ENCODE measurements at places on chromosomes 6 and 20. TPM values are rescaled to one million over a fixed set of nuclear protein-coding genes. Genes with fewer than 3 reads are reported as not detected.

Gene PAK5
- total RNA-seq = 0.19 TPM

Gene CASS4
- total RNA-seq = 2.8 TPM

Gene HLA-DOB
- total RNA-seq = 18.8 TPM

Gene MTFR2
- 2.5 TPM for total RNA-seq

Gene GRIK2
- under 0.01 TPM for total RNA-seq

Gene CEP250
- 17.6 TPM for total RNA-seq

Gene FAM162B
- total RNA-seq = 2.5 TPM

Gene SLC44A4
- 0.42 TPM for total RNA-seq

Gene TRIM40
- total RNA-seq = 0.09 TPM

Gene MEI4
- total RNA-seq = 0.05 TPM

Gene AVP
- total RNA-seq = 0.33 TPM

Gene RPS18
- 5,201 TPM for total RNA-seq

GRCh38 chr6:43891072-43891870, 121.3 kb downstream of the VEGFA start:
- no peaks in the 10 kb centered on the region for H3K27me3 ChIP-seq
- H3K4me3 ChIP-seq = no peak overlapping the region
- H3K36me3 ChIP-seq = no peaks in the 10 kb centered on the region
- H3K27ac ChIP-seq = no peak overlapping the region

- no peak for DNase-seq
- H3K27me3 ChIP-seq = peaks cover 14% of the 10 kb centered on the region
- no peak overlapping the region for H3K4me3 ChIP-seq
- no peak overlapping the region for H3K27ac ChIP-seq
- H3K36me3 ChIP-seq = no peaks in the 10 kb centered on the region
- H3K4me1 ChIP-seq = no peaks in the 10 kb centered on the region
These were observed 7.2 kb upstream of the ACSS1 start for GRCh38 chr20:25065072-25065624.

- no peaks in the 10 kb centered on the region for H3K27me3 ChIP-seq
- H3K4me3 ChIP-seq = no peak overlapping the region
- no peaks in the 10 kb centered on the region for H3K36me3 ChIP-seq
- H3K4me1 ChIP-seq = no peaks in the 10 kb centered on the region
These were observed 553.0 kb upstream of the MARCKS start for GRCh38 chr6:113304116-113304515.

GRCh38 chr6:43937236-43938177, 167.5 kb downstream of the VEGFA start:
- H3K4me1 ChIP-seq = no peaks in the 10 kb centered on the region
- H3K4me3 ChIP-seq = no peak overlapping the region
- H3K27me3 ChIP-seq = no peaks in the 10 kb centered on the region
- no peak for DNase-seq

- H3K4me3 ChIP-seq = no peak overlapping the region
- no peak overlapping the region for H3K27ac ChIP-seq
- H3K4me1 ChIP-seq = peaks cover 17% of the 10 kb centered on the region
- no peak for DNase-seq
- H3K36me3 ChIP-seq = no peaks in the 10 kb centered on the region
These were observed 22.9 kb downstream of the BCAS4 start for GRCh38 chr20:50817776-50818172.

DNA sequence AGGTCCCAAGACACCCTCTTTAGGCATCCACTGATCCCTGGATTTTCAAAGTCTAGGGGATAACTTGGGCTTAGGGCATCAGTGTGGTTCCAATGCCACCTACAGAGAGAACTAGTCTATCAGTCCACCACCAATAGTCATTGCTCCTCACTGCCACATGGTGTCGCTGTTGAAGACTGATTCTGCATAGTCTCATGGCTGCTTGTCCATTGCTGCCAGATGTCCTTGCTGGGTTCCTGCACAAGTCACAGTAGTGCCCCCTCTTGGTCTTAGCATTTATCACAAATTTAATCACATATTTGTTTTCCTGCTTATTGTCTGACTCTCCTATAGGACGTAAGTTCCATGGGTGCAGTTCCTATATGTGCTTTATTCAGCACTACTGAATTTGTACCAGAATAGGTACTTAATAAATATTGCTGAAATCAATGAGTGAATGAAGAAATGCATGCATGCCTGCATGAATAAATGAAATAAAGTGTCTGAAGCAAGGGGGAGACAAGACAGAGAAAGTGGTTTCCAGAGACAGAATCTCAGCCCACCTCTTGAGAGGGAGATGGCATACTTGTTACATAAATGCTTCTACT, 45.9 kb upstream of the RALY start:
- no peaks in the 10 kb centered on the region for H3K27me3 ChIP-seq
- no peak overlapping the region for H3K27ac ChIP-seq
- DNase-seq = no peak
- no peak overlapping the region for H3K4me3 ChIP-seq
- no peaks in the 10 kb centered on the region for H3K36me3 ChIP-seq

- H3K36me3 ChIP-seq = no peaks in the 10 kb centered on the region
- no peaks in the 10 kb centered on the region for H3K27me3 ChIP-seq
- no peak overlapping the region for H3K27ac ChIP-seq
- no peaks in the 10 kb centered on the region for H3K4me1 ChIP-seq
- no peak overlapping the region for H3K4me3 ChIP-seq
- no peak for DNase-seq
These were observed 9.1 kb upstream of the SERPINB6 start for GRCh38 chr6:2980465-2980855.

DNA sequence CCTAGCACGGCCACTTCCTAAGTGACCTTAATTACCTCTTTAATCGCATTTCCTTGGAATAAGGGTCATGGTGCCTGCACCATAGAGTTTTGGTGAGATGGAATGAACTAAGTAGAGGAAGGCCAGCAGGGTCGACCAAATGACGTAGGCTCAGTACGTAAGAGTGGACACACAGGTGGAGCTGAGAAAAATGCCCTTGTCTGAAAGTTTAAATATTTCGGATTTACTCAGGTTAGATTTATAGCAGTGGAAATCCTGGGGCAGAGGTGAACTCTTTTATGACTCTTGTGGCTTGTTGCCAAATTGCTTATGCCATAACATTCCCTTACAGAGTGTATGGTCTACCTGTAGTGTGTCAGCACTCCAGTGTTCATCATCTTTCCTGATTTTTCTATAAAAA, 23.6 kb upstream of the BTBD3 start:
- no peak overlapping the region for H3K4me3 ChIP-seq
- no peak for DNase-seq
- no peaks in the 10 kb centered on the region for H3K36me3 ChIP-seq
- no peaks in the 10 kb centered on the region for H3K27me3 ChIP-seq

DNA sequence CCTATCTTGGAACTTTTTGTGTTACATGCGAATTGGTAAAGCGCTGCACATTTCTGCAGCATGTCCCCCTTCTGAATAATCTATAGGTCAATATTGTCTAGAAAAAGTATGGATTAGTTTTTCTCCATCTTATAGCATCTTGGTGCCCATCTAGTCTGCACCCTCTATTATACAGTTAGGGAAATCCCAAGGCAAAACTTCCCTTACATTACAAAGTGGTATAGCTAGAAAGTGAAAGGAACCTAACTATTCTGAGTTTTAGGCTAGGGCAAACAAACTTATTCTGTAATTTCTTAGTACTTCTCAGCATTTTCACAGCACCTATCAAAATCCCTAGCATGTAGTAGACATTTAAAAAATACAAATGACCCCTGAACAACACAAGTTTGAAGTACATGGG, 133.5 kb upstream of the CCDC28A start:
- DNase-seq = no peak
- no peaks in the 10 kb centered on the region for H3K4me1 ChIP-seq
- no peak overlapping the region for H3K4me3 ChIP-seq
- no peaks in the 10 kb centered on the region for H3K27me3 ChIP-seq

DNA sequence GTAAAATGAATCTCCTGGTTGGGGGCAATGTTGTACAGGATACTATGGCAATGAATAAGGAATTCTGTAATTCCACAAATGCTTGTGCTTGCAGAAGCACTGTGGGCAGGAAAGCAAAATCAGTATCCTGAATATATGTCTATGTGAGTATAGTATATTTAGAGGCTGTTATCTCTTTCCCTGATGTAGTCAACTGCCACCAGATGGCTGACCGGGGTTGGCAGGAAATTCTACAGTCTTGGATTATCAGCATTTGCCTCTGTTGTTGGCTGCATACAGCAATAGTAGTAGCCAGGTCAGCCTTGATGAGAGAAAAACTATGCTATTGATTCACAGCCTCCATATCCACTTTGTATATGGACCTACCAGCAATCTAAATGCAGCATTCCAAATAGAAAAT, 425.1 kb upstream of the JAG1 start:
- H3K27ac ChIP-seq = no peak overlapping the region
- H3K27me3 ChIP-seq = no peaks in the 10 kb centered on the region
- H3K4me1 ChIP-seq = no peaks in the 10 kb centered on the region
- no peak for DNase-seq

GRCh38 chr6:132728616-132729015, 14.8 kb upstream of the VNN1 start:
- H3K4me3 ChIP-seq = no peak overlapping the region
- H3K27me3 ChIP-seq = no peaks in the 10 kb centered on the region
- H3K36me3 ChIP-seq = no peaks in the 10 kb centered on the region
- DNase-seq = no peak
- H3K4me1 ChIP-seq = no peaks in the 10 kb centered on the region

- peak overlapping the region; percentile 7 for H3K27ac ChIP-seq
- no peak overlapping the region for H3K4me3 ChIP-seq
These were observed 25.8 kb upstream of the RTF2 start for GRCh38 chr20:56442389-56443365.

DNA sequence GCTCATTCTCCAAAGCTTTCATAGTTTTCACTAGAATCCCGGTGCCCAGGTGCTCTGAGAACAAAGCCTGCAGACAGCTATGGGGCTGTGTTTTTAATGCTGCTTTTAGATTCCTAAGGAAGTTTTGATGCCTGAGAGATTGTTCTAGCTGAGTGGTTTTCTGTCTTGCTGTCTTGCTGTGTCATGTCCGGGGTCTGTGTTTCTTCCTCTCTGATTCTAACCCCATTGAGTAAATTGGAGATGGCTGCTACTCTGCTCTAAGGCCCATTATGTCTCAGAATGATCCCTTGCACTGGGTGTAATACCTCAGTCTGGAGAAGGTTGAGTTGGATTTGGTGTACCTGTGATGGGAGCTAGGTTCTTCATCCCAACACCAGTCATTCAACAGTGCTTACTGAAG, 63.4 kb downstream of the ARID1B start:
- peak overlapping the region; percentile 18 for H3K27ac ChIP-seq
- H3K4me1 ChIP-seq = peaks cover 17% of the 10 kb centered on the region
- peaks cover 15% of the 10 kb centered on the region for H3K36me3 ChIP-seq
- no peaks in the 10 kb centered on the region for H3K27me3 ChIP-seq
- H3K4me3 ChIP-seq = no peak overlapping the region
- no peak for DNase-seq

- H3K27me3 ChIP-seq = no peaks in the 10 kb centered on the region
- no peak for DNase-seq
- H3K4me1 ChIP-seq = peaks cover 3% of the 10 kb centered on the region
- no peaks in the 10 kb centered on the region for H3K36me3 ChIP-seq
- H3K27ac ChIP-seq = no peak overlapping the region
These were observed 19.2 kb upstream of the ZSCAN16 start for GRCh38 chr6:28105245-28105639.

DNA sequence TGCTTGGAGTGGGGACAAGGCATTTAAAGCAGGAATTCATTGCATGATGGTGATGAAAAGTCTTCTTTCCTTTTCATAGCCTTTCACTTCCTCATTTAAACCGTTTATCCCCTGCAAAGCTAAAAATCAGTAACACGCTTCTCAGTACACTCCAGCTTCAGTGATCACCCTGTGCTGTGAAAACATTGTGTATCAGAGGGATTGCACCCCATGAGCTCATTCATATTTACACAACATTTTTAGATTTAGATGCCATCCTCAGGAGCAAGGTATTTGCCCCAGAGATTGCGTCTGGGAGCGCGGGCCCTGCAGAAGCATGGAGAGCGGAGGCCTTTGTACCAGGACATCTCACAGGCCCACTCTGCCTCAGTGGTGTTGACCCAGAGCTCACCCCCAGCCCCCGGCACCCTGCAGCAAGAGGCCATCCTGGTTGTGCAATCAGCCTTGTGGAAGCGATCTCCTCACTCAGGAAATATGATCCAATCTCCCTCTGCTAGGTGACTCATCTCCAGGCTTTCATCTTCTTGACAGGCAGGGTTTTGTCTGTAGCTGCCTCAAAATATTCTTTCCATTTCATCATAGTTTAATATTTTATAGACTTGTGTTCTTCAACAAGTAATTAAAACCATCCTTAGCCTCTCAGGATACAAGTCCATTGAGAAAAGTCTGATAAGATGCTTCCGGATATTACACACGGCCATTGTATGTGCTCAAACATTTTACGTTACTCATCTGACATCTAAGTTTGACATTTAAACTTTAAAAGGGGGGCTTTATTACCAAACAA, 38.9 kb upstream of the THBS2 start:
- DNase-seq = no peak
- H3K4me1 ChIP-seq = no peaks in the 10 kb centered on the region
- no peak overlapping the region for H3K4me3 ChIP-seq

DNA sequence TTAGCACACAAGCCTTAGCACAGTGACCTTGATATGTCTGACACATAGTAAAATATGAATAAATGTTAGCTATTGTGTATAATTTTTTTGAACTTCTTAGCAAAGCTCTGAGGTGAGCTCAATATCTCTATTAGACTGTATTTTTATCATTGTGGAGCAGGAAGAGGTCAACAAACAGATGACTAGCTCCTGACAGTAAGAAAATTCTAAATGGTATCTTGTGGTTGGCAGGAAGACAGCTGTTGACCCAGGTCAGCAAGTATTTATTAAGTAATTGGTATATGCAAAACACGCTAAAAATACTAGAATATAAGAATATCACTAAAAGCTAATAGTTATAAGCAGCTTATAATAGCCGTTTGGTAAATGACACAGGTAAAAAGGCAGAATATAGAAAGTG, 77.5 kb upstream of the MARCKS start:
- no peak overlapping the region for H3K27ac ChIP-seq
- no peaks in the 10 kb centered on the region for H3K4me1 ChIP-seq
- H3K4me3 ChIP-seq = no peak overlapping the region
- no peaks in the 10 kb centered on the region for H3K27me3 ChIP-seq

DNA sequence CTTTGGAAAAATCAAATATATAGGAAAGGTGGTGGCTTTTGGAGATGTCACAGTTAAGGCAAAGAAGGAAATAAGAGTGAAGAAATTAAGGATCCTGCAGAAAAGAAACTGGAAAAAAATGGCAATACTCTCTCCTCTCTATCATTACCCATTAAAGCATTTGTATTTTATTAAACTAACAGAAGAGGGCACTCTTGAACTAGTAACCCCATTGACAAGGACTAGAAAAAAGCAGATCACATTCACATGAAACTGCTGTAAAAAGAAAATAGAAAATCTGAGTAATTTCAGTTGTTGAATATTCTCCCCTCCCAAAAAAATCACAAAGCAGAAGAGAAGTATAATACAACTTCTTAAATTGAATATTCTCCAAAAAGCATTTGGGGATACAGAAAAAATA, 104.1 kb upstream of the SLC35B3 start:
- H3K27me3 ChIP-seq = no peaks in the 10 kb centered on the region
- no peaks in the 10 kb centered on the region for H3K36me3 ChIP-seq
- no peak overlapping the region for H3K27ac ChIP-seq
- H3K4me3 ChIP-seq = no peak overlapping the region

- H3K27ac ChIP-seq = no peak overlapping the region
- no peaks in the 10 kb centered on the region for H3K4me1 ChIP-seq
- H3K36me3 ChIP-seq = no peaks in the 10 kb centered on the region
- H3K4me3 ChIP-seq = no peak overlapping the region
These were observed 2.7 kb downstream of the KIAA0408 start for GRCh38 chr6:127456465-127456864.

- H3K4me3 ChIP-seq = peak overlapping the region; percentile 55
- no peaks in the 10 kb centered on the region for H3K36me3 ChIP-seq
- DNase-seq = peak; percentile 76
- peaks cover 39% of the 10 kb centered on the region for H3K4me1 ChIP-seq
- H3K27me3 ChIP-seq = peaks cover 32% of the 10 kb centered on the region
- peak overlapping the region; percentile 6 for H3K27ac ChIP-seq
These were observed 54.2 kb downstream of the MRPL14 start for GRCh38 chr6:44072959-44073611.
